ENCODE measurements at places on chromosomes 16 and 17.
A peak's percentile ranks its signal among the peaks of the same experiment; 100 is the strongest.

GRCh38 chr16:82703871-82704768 lies 77.4 kb downstream of the CDH13 start:
- no peak for DNase-seq

- DNase-seq = no peak
These were observed 223.9 kb downstream of the TANC2 start for GRCh38 chr17:63189930-63190329.

DNA sequence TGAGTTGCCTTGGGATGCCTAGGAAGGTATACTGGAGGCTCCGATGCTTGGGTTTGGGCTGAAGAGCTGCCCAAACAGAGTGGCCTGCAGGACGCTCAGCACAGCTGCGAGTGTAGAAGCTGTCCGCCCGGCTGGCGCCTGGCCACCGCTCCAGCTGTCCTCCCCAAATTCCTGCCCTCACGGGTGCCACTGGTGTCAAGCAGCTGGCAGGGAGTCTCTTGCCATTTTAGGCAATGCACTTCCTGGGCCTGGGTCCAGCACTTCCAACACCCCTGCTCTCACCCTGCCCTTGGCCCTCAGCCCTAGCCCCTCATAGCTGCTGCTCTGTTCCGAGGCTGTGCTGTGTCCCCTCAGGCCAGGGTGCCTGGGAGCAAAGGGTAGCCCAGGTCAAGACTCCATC lies 5.2 kb upstream of the PKMYT1 start:
- no peak for DNase-seq

GRCh38 chr16:29158785-29159184 lies 173.9 kb downstream of the LAT start:
- DNase-seq = no peak

DNA sequence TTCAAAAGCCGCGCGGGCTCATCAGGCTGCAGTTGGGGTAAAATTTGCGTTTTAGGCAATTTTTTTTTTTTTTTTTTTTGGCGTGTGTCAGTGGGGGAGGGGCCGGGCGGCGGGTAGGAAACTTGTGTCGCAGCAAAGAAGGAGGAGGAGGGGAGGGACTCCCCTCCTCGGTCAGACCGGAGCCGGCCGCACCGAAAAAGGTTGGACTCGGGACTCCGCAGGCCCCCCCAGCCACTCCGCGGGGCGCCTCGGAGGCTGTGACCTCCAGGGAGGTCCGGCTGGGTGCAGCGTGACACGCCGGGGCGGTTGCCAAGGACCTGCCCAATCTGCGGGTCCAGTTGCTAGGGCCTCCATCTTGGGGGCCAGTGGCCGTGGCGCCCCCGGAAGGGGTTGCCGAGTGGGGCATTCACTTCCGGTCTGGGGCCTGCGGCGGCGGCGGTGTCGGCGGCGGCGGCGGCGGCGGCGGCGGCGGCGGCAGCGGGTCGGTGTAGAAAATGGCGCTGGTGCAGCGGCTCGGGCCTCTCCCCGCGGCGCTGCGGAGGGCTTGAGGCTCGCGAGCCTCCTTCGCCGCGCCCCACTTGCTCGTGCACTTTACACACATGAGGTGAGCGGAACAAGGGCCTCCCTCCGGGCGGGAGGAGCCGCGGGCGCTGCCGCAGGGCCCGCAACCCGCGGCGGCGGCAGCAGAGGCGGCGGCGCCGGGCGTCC lies at the start of gene TNRC6A:
TSS of gene TNRC6A (plus strand) at position 409 of the 708 bp plus-strand sequence. CDS start at position 600, 191 bp downstream.
- DNase-seq = peak; percentile 62

GRCh38 chr16:22394121-22394520 lies 19.7 kb upstream of the CDR2 start:
- DNase-seq = no peak

GRCh38 chr17:36736201-36737156 lies 135.1 kb downstream of the MRM1 start:
- no peak for DNase-seq

GRCh38 chr16:27238016-27238587 lies 30.5 kb downstream of the NSMCE1 start:
- DNase-seq = no peak
